ENCODE measurements at places on chromosomes 5 and 9.

DNA sequence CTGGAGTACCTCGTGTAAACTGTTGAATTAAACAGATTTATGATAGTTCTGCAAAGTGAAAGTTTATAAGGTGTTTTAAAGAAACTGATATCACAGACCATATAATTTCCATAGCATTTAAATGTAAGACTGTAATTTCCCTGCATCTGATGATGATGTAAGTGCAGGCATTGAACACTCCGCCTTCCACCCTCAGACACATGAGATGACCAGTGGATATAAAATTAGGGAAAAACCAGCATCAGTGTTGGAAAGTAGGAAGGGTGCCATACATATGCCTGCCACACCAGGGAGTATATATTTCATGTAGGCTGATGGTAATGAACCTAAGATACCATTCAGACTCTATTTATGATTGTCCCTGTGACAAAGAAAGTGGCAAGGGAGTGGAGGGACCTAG lies 519.2 kb downstream of the ACTL7B start:
- no peak for DNase-seq

- no peak for DNase-seq
Observed at GRCh38 chr5:73799401-73799972, 173.5 kb downstream of the ARHGEF28 start.

- DNase-seq, result no peak
Observed at GRCh38 chr5:2997179-2997578, 245.7 kb upstream of the IRX2 start.

DNA sequence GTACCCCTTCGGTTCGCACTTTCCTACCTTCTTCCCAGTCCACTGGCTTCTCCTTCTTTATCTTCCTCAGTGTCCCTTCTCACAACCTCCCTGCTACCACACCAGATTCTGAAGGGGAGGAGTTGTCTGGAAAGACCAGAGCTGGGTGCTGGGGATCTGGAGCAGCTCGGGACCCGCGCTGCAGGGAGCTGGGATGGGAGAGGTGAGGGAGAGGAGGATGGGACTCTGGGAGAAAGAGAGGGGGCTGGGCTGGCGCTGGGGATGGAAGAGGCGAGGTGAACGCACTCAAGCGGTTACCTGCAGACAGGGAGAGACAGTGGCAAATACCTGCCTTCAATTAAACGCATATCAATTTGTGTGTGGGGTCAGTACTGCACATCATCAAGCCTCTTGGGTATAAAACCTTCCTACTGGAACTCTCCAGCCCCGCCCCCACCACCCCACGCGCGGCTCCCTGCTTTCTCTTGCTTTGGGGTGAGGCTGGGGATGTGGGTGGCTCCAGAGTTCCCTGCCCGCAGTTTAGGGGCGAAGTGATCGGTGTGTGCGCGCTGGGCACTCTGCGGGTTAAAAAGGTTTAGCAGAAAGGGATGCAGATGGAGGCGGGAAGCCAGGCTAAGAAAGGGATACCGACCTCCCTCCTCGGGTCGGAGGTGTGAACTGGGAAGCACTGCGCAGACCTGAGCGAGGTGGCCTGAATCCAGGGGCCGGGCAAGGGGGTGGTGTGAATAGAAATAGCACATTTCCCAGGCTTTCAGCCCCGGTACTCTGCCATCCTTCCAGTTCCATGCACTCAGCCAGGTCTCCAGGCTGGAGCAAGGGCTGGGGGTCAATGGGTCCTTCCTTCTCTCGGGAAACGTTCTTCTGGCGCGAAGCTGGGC lies 977 bp upstream of the PAM start:
- DNase-seq, result no peak

DNA sequence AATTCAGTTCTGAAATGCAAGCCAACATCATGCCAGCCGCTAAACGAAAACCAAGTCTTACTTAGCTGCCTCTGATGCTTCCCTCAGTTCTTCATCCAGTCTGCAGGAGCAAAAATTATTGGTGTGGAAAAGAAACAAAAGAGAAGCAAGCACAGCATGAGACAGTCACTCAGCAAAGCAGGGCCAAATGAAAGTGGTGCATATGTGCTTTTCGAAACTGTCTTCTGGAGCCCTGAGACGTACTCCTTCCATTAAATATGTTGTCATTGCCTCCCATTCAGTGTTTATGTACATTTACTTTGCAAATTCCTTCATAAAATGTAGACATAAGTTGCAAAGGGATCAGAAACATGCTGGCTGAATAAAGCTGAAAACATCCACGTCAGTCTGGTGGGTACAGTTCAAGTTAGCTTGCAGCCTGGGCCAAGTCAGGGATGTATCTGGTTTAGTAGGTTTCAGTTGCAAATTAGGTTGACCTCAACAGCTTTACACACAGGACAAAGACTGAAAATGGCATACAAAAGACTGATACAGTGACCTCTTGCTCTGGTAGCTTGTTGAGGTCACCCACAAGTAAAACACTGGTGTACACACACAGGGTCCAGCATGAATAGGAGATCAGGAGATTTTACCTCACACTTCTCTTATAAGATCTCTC lies 139.7 kb upstream of the PCA3 start:
- DNase-seq, result no peak

DNA sequence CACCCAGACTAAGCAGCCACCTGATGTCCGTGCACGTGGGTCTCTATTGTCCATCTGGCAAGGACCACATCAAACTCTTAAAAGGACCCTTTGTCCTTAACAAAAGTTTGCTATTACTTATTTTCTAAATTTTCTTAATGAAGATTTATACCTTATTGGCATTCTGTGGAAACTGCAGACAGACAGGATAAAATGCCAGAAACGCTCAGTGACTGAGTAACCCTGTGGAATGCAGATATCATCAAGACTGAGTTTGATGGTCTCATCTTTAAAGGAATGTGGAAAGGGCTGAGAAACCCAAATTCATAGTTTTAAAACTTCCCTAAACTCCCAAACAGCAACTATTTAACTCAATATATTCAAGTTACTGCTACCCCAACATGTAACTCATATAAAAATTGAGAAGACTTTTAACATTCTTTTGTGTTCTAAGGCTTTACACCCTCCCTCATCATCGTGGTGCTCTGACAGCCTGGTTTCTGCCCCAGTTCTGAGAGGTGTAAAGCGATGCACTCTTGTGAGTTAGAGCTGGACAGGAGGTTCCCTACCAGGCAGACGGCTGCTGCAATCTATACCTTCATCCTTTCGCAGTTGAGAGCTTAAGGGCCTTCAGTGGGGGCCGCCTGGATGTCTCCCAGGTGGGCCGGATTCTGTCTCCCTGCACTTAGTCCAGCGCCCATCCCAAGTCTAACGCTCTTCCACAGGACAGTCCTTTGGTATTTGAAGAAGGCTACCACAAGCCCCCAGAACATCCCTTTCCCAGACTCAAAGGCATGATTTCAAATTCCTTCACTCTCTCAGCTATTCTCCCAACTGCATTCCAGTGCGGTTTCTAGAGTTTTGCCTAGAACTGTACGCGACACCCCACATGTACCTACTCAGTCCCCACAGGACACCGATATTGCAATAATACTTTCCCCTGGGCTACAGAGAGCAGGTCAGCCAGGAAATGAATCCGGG lies 68.9 kb downstream of the DAP start:
- no peak for DNase-seq

GRCh38 chr9:19140259-19140658 lies 13.0 kb upstream of the PLIN2 start:
- DNase-seq, result no peak

DNA sequence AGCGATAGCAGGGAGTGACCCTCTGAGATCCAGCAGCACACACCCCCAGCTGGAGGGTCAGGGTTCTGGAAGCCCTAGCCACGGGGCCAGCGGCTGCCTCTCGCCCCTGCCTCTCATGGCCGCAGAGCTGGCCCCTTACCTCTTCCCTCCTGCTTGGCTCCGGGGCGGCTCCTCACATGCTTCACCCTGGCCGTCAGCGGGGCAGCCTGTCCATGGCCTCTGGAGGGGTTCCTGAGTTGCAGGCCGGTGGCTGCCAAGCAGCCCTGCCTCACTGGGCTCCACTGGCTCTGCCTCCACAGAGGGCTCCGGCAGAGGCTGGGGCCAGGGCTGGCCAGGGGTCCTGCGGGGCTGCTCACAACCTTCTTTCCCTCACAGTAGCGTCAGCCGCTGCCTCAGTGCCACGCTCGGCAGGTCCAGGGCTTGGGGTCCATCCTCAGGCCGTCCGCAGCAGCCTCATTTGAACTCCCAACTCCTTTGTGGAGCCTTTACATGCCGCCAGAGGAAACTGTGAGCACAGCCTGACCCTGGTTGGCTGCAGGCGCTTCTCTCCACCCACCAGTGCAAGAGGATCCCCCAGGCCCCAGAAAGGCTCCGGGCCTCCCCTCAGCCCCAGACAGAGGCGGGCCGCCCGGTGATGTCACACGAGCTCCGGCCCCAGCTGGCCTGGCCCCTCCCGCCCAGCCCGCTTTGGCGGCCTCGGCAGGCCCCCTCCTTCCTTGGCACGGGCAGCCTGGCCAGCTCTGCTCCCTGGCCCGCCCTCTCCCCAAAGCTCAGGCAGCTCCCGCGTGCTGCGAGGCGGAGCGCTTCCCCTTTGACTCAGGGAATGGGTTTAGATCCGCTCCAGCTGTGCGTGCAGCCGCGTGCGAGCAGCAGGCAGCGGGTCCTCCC lies at the start of gene ANGPTL2:
TSS of gene ANGPTL2 (minus strand) at position 460 of the 888 bp plus-strand sequence. CDS start 13,904 bp downstream, outside the sequence.
- DNase-seq, result no peak

DNA sequence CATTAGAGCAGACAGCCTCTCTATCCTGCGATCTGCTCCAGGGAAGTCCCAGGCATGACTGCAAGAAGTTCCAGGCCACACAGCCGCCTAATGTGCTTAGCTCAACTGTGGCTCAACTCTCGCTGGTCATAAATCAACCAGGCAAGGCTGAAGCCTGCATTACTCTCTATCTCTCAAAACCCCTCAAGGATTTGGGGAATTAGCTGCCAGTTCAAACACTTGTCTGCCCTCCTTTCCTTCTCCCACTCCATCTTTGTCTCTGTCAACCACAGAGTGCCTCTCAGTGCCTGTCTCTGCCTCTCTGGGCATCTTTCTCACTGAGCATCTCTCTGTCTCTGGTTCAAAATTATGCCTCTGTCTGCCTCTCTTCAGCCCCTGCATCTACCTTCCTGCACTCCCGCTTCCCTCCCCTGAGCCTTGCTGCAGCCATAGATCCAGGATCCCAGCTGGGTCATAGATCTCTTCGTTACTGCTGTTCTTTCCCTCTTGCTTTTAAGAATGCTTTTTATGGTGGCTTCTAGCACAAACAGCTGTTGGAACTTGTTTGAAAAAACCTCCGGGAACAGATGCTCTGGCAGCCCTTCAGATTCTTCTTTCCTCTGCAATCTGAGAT lies 27.9 kb upstream of the GALNT10 start:
- DNase-seq, result no peak

DNA sequence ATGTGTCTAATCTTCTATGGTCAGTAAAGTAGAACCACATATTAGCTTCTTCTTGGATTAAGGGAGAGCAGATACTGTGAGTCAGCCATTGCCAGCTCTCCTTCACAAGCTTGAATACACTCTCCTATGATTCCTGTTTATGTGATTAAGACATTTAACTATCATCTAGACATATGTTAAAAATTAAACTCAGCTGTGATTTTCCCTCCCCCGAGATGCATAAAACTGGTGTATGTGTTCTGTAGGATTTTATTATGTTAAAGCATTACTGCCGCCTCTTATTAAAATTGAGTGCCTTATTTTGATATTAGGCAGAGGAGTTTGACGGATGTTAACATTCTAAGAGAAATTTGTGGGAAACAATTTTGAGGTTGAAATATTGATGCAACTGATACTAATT lies 114.6 kb downstream of the ACTBL2 start:
- DNase-seq, result no peak

- DNase-seq, result no peak
Observed at GRCh38 chr5:167207081-167207480, 1084.4 kb upstream of the WWC1 start.

GRCh38 chr5:129049126-129049799 lies 45.3 kb upstream of the ISOC1 start:
- DNase-seq, result no peak

GRCh38 chr9:132005899-132006298 lies 73.8 kb downstream of the MED27 start:
- no peak for DNase-seq

- DNase-seq, result no peak
Observed at GRCh38 chr9:70921136-70921535, 200.3 kb downstream of the TRPM3 start.

DNA sequence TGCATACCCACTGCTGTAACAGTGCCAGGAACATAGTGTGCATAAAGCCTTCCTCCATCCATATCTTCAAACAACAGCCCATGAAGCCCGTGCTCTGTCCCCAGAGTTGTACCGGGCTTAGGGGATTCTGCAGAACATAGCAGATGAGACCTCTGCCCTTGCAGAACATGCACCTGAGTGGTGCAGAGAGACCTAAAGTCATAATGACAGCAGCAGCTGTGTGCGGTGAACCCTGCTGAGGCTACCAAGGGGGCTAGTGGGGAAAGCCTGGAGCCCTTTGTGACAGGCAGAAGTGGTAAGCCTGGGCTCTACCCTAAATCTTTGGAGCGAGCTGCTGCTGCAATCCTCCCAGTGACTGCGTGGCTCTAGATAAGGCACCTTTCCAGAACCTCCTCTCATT lies 32.2 kb upstream of the BRD3 start:
- no peak for DNase-seq

- no peak for DNase-seq
Observed at GRCh38 chr9:5586391-5586802, 42.5 kb upstream of the RIC1 start.

GRCh38 chr9:135157856-135158563 lies 70.5 kb downstream of the OLFM1 start:
- DNase-seq, result no peak

GRCh38 chr5:126054577-126055347 lies 368.4 kb upstream of the GRAMD2B start:
- no peak for DNase-seq

DNA sequence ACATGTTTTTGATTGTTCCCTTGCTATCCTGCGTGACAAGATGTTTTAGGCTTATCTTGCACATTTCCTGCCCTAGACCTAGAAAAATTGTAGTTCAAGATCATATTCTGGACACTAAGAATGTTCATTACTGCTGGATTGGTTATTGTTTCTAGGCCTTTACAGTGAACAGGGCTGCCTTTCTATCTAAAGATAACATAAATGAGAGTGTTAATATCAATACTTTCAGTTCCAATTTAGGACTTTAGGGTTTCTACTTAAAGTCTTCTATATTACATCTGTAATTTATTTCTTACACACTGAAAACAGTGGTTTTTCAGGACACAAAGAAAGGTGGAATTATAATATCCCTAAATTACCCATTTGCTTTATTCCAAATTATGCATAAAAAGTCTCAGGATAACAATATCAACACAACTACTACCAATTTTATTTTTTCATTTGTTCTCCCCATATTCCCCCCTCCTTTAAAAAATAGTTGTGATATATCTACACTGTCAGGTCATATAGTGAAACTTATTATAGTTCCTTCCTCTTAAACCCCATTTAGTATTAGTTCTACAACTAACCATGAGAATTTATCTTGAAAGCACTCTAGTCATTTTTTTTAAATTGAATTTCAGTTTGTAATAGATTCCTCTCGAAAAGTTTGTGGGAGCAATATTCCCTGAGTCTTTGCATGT lies 293.9 kb upstream of the RIOK2 start:
- no peak for DNase-seq

DNA sequence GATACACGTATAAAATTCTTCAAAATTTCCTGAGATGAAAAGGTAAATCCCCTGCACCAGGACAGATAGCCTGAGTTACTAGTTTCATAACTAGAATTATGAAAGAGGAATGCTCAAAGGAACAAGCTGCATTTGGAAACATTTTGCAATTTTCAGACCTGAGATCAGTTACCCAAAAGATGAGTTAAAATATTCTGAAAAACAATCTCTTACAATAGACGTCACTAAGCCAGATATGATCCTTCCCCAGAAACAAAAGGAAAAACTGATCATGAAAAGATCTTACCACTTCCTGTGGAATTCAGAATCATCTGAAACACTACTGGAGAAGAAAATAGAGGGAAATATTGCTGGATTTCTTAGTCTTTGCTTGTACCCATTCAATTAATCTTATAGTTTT lies 204.7 kb downstream of the ARRDC3 start:
- no peak for DNase-seq

Data from stimulated activated CD8-positive, alpha-beta memory T cell treated with anti-CD3 and anti-CD28 coated beads, Interleukin-7, amount 100 ng/mL, for 1 hour (primary cell).